Activated T-helper 1 cell treated with anti-CD3 and anti-CD28 coated beads, Interleukin-12 subunit alpha, Interleukin-12 subunit beta, Interleukin-2, Interleukin-4 antibody, amounts not matched to agents 30 ng/mL and 10 ng/mL and 1 ng/mL, durations not matched to agents 14 hours and 24 hours and 36 hours (primary cell): ENCODE measurements at places on chromosomes 1 and 21. TPM values are rescaled to one million over a fixed set of nuclear protein-coding genes. Genes with fewer than 3 reads are reported as not detected.

DNA sequence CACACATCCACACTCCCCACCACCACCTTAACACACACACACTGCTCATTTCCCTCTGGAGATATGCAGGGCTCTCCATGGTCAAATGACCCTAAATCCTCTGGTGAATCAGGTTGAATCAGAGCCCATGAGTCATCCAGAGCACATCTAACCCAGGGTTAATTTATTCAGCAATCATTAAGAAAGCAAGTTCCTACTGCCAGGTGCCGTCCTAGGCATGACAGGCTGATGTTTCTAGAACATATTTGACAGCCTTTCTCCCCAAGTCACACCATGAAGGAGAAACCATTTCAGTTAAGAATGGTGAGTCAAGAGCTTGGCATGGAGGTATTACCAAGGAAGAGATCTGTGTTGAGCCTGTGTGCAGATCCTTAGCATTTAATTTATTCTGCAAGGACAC is 194.3 kb upstream of the CAMK1G start:
- DNase-seq = no peak

DNA sequence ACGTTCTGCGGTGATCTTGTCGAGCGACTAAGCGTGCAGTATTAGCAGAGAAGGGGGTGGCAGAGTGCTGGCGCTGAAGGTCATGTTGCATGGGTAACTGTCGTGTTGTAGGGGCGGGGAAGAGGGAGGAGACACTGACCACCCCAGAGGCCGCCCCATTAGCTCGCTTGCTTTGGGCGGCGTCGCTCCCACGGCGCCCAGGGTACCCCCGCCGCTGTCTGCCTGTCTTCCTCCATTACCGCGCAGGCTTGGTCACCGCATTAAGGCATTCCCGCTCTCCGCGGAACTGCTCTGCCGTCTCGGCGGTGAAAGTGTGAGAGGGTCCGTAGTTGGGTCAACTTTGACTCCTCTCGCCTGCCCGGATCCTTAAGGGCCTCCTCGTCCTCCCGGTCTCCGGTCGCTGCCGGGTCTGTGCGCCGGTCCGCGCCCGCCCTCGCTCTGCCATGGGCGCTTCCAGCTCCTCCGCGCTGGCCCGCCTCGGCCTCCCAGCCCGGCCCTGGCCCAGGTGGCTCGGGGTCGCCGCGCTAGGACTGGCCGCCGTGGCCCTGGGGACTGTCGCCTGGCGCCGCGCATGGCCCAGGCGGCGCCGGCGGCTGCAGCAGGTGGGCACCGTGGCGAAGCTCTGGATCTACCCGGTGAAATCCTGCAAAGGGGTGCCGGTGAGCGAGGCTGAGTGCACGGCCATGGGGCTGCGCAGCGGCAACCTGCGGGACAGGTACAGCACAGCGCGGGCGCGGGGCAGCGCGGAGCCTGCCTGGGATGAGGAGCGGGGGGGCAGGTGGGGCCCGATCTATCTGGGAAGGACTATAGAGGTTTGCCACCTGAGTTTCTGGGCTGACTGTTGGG is at the start of gene MTARC2:
TSS of gene MTARC2 (plus strand) at position 234 of the 846 bp plus-strand sequence. CDS start at position 444, 210 bp downstream.
- DNase-seq = no peak

- DNase-seq = no peak
Measured at GRCh38 chr1:233904633-233905415, at the start of gene SLC35F3. Gene SLC35F3, plus strand, starts transcription at chr1:233904676.

The DBT gene
- total RNA-seq = 11.3 and 11.7 TPM in 2 replicates

DNA sequence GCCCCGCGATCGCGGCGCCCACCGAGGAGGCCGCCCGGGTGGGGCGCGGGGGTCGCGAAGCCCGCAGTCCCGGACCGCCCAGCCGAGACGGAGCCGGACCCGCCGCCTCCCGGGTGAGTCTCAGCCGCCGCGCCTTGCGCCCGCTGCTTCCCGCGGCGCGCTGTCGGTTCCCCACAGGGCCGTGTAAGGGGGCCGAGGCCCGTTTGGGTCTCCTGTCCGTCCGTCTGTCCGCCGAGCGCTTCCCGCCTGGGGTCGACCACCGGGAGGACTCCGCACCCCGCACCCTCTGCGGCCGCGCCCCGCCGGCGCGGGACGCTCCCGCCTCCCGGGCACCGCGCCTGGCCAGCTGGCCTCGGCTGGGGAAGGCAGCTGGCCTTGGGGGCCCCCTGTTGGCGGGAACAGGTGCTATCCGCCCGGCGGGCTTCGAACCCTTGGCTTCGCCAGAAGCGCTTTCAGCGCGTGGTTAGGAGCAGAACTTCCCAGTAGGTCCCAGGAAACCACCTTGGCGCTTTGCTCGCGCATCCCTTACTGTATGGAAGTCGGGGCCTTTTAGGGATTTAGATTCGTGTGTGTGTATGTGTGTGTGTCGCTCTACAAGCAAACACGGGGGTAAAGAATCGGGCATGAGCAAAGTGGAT is 414 bp downstream of the TMEM51 start:
- DNase-seq = peak; percentile 9
